ENCODE measurements at places on chromosomes 4 and X.

DNA sequence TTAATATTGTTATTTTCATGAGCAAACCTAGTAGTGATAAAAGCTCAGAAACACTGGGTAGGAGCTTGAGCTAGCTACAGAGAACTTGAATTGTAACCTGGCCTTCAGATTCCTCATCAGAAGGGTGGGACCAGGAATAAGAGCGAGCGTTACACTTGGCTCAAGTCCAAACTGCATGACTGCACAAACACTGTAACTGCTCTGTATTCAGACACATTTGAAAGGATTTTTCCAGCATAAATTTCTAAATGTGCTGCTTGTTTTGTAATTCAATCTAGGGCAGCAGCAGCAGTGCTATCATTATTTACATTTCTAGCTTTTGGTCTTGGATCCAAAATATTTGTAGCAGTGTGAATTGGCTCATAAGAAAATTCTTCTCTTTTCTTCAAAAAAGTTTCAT, 133.0 kb upstream of the TMLHE start:
- no peak for DNase-seq

- DNase-seq: no peak
These were observed 3.1 kb upstream of the PPP2R2C start for GRCh38 chr4:6475492-6476020.

DNA sequence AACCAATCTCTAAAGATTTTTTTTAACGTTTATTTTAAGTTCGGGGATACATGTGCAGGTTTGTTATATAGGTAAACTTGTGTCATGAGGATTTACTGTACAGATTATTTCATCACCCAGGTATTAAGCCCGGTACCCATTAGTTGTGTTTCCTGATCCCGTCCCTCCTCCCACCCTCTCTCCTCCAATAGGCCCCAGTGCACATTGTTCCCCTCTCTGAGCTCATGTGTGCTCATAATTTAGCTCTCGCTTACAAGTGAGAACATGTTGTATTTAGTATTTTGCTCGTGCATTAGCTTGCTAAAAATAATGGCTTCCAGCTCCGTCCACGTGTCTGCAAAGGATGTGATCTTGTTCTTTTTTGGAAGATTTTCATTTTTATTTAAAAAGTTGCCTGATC, 2309.4 kb upstream of the AGA start:
- DNase-seq: no peak

- DNase-seq: no peak
These were observed 37.4 kb upstream of the STS start for GRCh38 chrX:7109838-7110793.

DNA sequence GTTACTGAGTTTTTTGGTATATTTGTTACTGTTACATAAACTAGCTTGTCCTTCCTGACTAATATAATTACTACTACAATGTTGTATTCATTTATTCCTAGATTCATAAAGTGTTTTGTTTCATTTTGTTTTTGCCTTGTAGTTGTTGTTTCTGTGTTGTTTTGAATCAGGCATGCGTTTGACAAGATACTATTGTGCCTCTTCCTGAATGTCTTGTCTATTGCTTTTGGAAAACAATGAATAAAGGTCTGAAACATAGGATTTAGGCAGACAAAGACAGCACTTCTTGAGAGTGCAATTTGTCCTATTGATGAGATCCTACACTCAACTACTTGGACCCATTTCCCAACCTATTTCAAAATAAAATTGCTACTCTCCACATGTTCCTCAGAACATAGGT, 630.4 kb upstream of the BOD1L1 start:
- no peak for DNase-seq

Measured in midbrain (tissue), 1 donor.